ENCODE measurements at places on chromosomes 7 and 10.

GRCh38 chr7:34322841-34323240, 335.2 kb upstream of the NPSR1 start:
- DNase-seq: no peak

- no peak for DNase-seq
Observed at GRCh38 chr7:125112850-125113249, 183.2 kb upstream of the POT1 start.

- no peak for DNase-seq
Observed at GRCh38 chr7:51569581-51569980, 253.0 kb upstream of the COBL start.

DNA sequence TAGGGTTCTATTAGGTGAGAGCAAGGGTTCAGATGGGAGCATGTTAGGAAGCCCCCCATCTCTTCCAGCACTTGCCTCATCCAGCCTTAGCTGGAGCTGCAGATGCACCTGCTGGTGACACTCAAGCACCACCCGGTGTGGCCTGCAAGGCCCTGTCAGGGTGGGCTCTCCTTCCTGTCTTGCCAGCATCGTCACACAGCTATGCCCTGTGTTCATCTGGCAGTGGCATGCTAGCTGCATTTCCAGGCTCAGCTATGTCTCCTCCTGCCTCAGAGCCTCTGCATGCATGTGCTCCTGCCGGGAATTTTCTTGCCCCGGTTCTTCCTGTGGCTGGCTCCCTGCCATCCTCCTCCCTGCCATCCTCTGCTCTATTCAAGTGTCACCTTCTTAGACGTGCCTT, 129.7 kb upstream of the KLF6 start:
- DNase-seq: no peak

- no peak for DNase-seq
Observed at GRCh38 chr7:134248196-134248595, 68.5 kb downstream of the SLC35B4 start.

- DNase-seq: no peak
Observed at GRCh38 chr7:41239596-41239995, 463.3 kb downstream of the INHBA start.

GRCh38 chr10:19385846-19386450, 337.3 kb downstream of the MALRD1 start:
- no peak for DNase-seq
